Foreskin melanocyte (primary cell): ENCODE measurements at places on chromosomes 3 and 15.

- no peak for DNase-seq
Measured at GRCh38 chr3:33061782-33062181, 35.2 kb downstream of the GLB1 start.

DNA sequence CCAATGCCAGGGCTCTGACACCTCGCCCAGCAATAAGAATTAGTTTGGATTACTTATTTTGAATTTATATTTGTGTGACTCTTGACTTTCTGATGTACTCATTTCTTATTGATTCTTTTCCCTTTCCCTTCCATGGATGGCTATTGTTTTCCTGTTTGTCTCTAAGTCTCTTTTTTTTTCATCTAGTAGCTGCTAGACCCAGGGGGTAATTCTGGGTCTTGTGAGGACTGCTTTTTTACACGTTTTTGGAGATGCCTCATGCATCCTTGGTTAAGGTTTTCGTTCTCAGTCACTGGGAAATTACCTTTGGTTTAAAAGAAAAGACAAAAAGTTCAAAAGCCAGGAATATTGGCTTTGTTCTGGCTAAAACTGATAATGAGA, 70.2 kb upstream of the STRIT1 start:
- DNase-seq, result no peak

DNA sequence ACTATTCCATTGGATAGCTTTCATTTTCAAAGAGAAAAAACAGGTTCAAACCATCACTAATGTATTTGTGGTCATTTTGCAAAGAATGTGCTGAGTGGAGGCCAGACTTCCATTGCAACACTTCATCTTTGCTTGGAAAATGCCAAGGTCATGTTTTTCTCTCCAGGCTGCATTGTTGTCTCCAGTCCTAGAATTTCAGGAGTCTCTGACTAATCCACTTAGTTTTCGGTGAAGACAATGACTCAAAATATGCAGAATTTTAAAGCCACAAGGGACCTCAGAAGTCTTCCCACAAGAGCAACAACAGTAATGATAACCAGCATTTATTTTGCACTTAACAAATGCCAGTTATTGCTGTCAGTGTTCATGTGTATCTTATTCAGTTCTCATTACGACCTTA, 277.0 kb downstream of the RYR3 start:
- DNase-seq, result peak; percentile 29

DNA sequence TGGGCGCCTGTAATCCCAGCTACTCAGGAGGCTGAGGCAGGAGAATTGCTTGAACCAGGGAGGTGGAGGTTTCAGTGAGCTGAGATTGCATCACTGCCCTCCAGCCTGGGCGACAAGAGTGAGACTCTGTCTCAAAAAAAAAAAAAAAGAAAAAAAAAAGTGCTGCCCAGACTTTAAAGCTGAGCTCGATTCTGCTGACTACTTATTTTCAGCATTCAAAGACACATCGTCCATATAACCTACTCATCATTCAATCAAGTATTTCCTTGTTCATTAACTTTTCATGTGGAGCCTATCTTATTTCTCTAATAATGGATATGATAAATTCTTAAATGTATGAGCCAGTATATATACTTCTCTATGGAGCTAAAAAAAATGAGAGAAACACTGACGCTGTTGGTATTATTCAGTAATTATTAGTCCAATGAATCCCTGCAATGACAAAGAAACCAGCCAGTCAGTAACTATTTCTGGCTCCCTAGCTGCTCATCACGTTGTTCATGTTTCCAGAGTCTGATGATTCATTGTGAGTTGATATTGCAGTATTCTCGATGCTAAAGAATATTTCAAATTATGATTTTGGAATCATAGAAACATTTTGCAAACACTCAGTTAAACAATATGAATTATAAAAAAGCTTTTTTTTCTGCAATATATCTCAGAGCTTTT, 111.9 kb downstream of the RAP2B start:
- peak; percentile 81 for DNase-seq
